Epithelial cell of prostate (primary cell): ENCODE measurements at places on chromosomes 2 and 18.

DNA sequence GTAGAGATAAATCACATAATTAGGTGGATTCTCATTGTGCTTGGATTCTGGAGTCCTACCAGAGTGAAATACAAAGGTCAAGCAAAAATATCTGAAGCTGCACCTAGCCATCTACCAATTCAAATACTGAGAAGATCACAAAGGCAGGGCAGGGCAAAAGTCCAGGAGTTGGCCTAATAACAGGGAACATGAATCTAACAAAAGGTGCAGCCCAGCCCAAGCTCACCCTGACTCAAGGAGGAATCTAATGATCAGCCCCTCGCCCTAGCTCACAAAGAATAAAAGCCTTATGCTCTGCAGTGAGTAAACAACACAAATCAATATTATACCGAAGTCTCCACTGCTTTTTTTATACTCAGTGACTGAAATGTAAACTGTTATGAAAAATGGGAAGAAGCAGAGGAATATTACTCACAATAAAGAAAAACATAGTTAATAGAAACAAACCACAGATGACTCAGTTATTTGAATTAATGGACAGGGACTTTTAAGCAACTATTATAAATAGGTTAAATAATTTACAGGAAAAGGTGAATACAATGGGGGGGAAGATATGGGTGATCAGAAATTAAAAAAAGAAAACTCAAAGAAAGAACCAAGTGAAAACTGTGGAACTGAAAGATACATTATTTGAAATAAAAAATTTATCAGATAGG is 49.5 kb downstream of the ANTXR1 start:
- DNase-seq = no peak

GRCh38 chr2:121902171-121902591 is 146.7 kb downstream of the TSN start:
- no peak for DNase-seq

GRCh38 chr2:68253219-68254068 is 1.1 kb upstream of the PPP3R1 start:
- no peak for DNase-seq

GRCh38 chr2:84486441-84487115 is 27.5 kb upstream of the SUCLG1 start:
- DNase-seq = no peak

- no peak for DNase-seq
These were observed 66.8 kb upstream of the NCK2 start for GRCh38 chr2:105677901-105678300.

DNA sequence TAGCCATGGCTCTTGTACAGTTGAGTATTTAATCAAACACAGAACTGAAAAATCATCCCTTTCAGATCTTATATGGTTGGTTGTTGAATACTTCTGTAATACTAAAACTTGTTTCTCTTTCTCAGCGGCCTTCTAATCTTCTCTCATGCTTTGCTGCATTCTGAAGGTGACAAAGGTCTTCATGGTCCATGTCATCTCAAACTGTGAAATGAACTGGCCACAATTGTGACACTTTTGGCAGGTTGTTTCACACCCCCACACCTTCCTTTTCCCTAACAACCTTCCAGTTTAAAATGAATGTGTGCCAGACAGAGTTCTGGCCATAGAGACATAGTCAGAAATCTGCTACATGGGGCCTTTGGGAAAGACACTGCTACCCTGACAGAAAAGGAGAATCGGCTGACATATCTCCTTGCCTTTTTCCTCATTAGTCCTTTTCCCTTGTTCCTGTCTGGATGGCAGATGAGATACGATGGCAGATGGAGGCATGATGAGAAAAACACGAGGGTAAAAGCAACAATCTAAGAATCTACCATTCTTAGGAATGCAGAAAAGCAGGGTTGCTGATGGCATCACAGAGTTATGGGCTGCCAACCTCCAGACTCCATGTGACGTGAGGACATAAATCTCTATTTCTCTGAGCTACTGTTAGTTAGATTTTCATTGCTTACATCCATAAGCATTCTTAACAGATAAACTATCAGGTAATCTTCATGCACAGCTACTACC is 106.5 kb downstream of the PIGN start:
- DNase-seq = no peak

DNA sequence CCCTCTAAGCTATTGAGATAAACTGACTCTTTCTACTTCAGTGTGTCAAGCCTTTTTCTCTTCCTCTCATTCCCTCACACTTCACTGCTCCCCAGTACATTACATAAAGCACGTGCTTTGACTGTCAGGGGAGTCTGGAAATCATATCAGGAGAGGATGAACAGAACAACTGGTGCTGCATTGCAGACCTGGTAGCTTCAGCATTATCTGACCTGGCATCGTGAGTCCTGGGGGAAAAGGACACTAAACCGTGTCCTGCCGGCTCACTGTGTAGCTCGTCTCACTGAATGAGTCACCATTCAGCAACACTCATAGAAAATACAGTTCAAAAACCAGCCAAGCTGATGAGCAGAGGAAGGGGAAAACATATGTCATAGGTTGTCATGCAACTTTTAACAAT is 108.5 kb upstream of the UNC80 start:
- no peak for DNase-seq

DNA sequence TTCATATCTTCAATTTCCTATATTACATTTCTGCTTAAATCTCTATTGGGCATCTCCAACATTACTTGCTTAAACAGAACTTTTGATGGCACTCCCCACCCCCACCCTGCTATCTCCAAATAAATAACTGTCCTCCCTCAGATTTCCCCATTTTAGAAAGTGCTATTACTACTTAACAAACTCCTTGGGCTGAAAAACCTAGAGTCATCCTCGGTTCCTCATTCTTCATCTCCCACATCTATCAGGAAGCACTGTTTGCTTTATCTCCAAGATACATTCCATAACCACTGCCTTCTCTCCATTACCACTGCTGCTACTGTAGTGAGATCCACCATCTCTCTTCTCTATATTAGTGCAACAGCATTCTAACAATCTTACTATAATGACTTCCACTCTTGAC is 150.4 kb upstream of the CYRIA start:
- DNase-seq = no peak

DNA sequence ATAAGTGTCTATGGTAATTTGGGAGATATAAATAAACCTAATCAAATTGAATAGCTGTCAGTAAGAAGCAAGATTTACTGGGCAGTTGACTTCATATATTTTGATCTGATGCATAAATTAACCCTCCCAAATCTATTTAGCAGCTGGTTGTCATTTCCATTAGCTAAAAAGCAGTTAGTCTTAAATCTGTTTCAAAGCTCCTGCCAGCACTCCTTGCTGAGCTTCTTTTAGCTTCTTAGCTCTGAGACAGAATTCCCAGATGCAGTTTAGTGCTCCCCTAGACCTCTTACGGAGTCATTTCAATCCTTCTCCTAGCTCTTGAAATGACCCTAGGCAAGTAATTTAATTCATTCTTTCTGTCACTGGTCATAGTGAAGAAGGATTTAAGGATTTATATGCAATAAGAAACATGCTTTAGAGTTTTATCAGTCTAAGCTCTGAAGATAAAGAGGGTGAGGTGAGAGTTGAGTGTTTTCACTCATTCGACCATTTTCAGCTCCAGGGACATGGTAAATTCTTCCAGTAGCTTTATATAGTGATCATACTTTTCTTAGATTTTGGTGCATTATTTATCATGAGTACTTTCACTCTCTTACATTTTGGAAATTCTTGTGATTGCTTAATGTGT is 98.9 kb downstream of the PHLPP1 start:
- no peak for DNase-seq

DNA sequence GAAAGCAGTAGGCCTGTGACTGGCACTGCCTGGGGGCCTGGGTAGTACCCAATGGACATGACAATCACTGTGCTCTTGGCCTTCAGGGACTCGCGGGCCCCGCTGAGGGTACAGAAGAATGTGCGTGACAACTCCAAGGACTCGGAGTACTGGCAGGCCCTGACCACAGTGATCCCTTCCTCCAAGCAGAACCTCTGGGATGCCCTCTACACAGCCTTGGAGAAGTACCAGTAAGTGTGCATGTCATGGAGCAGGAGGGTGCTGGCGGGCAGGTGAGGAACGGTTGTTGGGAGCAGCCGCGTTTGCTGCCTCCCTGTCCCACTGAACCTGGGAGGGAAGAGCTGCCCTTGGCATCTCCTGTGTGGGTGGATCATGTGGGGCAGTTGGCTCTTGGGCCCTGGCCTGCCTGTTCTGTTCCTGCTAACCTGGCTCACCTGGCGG is 23.3 kb downstream of the OTOF start:
- no peak for DNase-seq

DNA sequence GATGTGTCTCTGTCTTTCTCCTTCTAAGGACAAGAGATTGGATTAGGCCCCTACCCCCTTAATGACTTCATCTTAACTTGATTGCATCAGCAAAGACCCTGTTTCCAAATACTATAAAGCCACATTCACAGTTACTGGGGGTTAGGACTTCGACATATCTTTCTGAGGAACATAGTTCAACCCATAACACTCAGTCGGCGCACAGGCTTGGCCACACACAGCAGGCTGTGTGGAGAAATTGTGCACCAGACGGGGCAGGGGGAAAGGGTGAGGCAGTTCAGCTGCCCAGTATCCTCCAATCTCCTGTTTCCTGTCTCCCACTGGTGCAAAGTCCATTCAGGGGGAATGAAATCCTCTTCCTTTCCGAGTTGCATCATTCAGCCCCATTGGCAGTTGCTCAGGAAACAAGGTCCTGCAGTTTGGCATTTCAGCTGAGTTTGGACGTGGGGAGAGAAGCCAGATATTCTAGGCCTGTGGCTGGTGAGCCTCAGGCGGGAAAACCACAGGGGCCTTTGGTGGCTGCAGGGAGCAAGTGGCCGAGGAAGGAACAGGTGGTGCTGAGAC is 9.4 kb upstream of the RAPGEF4 start:
- no peak for DNase-seq

DNA sequence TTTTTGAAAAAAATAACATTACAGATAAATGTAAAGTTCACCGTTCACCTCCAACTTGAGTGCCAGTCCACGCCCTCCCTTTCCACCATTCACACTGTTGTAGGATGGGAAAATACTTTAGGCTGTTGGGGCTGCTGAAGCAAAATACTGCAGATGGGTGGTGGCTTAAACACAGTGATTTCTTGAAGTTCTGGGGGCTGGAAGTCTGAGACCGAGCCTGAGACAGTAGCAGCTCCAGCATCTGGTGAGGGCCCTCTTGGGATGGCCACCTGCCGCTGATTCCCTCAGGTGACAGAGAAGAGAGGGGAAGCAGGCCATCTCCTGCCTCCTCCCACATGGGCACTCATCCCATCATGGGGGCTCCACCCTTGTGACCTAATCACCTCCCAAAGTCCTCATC is 17.7 kb downstream of the ALLC start:
- no peak for DNase-seq
